Central memory CD4-positive, alpha-beta T cell (primary cell): ENCODE measurements at places on chromosomes 16 and 17.
A peak's percentile ranks its signal among the peaks of the same experiment; 100 is the strongest.

GRCh38 chr17:59428916-59429485 lies 97.5 kb downstream of the YPEL2 start:
- DNase-seq: no peak

- DNase-seq: no peak
Observed at GRCh38 chr16:81227785-81228184, 10.7 kb upstream of the BCO1 start.

- DNase-seq: no peak
Observed at GRCh38 chr17:1076299-1076981, 79.5 kb downstream of the TIMM22 start.

DNA sequence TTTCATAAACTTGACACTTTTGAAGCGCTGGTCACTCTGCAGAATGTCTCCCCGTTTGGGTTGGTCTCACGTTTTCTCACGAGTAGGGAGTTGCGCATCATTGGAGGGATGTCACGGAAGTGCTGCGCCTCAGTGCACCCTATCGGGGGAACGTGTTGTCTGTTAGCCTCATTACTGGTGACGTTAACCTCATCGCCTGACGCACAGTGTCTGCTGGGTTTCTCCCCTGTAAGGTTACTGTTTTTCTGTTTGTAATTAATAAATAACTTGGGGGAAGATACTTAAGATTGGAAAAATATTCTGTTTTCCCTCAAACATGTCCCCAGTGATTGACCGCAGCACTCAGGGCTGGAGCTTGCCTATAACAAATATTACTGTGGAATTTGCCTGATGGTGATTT lies 26.7 kb downstream of the VAC14 start:
- no peak for DNase-seq

- DNase-seq: no peak
Observed at GRCh38 chr16:67833030-67833414, 9.1 kb upstream of the THAP11 start.

GRCh38 chr17:2087597-2088211 lies 32.8 kb downstream of the HIC1 start:
- DNase-seq: peak; percentile 47

- DNase-seq: no peak
Observed at GRCh38 chr17:65690626-65691310, 129.3 kb upstream of the AXIN2 start.

- no peak for DNase-seq
Observed at GRCh38 chr16:53022374-53022773, 30.3 kb downstream of the CHD9NB start.

DNA sequence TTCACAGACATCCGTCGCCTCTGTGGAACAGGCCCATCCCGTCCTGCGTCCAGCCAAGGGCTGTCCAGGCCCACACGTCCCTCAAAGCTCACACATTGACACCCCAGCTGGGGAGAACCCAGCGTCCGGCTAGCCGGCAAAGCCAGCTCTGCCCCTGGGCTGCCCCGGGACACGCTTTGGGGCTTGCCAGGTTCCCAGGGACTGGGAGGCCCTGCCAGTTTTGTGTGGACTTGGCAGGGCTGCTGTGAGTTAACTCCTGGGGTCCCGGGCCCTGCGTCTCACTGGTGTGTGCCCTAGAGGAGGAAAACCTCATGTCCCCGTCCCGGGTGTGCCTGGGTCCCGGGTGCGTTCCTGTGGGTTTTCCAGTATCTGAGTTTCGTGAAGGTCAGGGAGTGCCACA lies 6.3 kb downstream of the SOX8 start:
- no peak for DNase-seq

DNA sequence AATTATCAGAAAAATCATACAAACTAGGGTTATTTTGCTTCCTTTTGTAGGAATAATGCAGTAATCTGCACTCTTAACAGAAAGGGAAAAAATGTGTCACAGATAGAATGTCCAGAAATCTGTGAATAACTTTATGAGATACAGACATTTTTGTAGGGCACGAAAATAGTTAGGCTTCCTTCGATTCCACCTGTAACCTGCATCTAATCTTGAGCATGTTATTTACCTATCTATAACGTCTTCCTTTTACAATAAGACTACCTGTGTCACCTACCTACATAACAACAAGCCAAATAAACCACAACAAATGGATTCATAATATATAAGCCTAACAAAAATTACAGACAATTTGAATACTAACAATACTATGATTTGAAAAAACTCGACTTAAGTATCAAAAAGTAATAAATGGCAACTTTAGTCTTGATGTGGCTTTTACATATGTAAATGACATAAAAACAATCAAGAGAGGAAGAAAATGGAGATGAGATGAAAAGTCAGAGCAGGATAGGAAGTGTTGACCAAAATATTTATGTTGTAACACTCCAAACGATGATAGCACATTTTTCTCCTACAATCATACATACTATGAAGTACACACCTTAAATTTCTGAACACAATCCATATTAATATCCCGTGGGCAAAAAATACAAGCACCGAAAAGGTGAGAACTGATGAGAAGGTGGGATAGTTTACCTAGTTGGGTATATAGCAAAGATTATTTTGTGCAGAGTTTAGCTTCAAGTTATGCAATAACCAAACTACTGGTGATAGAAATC lies 2.5 kb downstream of the STAT5B start:
- DNase-seq: peak; percentile 42

GRCh38 chr17:38451030-38451839 lies 23.0 kb downstream of the ARHGAP23 start:
- no peak for DNase-seq

GRCh38 chr16:14527411-14528044 lies 102.5 kb downstream of the PARN start:
- DNase-seq: no peak

DNA sequence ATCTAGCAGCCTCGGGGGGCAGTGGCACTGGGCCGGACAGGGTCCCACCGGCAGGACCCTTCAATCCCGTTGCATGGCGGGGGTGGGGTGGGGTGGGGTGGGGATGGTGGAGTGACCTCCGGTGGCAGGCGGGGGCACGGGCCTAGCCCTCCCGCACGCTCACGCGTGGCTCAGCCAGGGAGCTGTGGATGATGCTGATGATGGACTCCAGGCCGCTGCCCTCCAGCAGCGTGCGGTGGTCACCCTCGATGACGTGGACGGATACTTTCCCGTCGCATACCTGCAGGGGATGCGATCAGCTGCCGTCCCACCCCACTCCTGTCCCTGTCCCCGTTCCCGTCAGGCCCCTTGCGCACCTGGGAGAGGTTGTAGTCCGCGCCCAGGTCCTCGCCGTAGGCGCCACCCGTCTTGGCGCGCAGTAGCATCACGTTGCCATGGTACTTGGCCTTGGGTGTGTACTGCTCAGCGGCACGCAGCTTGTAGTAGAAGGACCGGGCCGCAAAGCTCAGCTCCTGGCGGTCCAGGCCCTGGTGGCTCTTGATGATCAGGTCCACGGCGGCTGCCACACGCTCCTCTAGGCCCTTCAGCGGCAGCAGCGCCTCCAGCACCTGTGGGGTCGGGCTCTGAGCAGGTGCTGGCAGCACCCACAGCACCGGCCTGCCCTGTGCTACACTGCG lies 13.5 kb upstream of the DUS1L start:
- no peak for DNase-seq

DNA sequence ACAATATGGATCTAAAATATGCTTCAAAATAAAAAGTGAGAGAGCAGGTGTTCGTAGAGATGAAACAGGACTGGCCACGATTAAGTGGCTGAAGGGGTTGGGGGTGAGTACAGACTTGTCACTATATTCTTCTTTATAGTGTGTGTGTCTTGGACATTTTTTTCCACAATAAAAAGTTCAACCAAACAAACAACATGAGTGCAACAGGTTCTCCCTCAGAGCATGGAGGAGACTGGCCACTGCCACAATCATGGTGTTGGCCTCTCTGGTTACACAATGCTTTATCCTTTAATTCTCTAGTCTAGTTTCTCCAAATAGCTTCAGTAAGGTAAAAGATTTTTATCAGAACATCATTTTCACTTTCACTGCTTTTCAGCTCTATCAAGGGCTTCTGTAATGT lies 109.3 kb downstream of the PARN start:
- no peak for DNase-seq

GRCh38 chr17:7233701-7234082 lies 625 bp downstream of the DVL2 start:
- DNase-seq: no peak

DNA sequence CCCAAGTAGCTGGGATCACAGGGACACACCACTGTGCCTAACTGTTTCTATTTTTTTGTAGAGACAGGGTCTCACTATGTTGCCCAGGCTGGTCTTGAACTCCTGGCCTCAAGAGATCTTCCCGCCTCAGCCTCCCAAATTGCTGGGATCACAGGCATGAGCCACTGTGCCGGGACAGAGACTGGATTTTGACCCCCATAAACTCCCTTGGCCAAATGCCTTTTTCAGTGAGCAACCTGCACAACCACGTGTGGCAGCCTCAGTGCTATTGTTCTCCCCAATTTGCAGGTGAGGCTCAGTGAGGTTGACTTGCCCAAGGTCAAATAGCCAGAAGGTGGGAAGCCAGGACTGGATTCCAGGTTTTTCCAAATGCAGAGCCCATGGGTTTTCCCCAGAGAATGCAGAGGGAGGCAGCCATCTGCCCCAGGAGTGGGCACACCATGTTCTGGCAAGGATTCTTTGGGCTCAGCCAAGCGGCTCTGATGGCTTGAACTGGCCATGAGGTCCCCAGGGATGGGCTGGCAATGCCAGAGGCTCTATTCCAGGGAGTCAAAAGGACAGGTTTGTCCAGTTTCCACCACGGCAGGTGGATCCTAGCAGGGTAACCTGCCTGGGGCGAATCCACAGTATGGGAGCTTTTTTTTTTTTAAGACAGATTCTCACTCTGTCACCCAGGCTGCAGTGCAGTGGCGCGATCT lies 1.8 kb downstream of the IL27 start:
- no peak for DNase-seq
